ENCODE measurements at places on chromosomes 11 and 22.

DNA sequence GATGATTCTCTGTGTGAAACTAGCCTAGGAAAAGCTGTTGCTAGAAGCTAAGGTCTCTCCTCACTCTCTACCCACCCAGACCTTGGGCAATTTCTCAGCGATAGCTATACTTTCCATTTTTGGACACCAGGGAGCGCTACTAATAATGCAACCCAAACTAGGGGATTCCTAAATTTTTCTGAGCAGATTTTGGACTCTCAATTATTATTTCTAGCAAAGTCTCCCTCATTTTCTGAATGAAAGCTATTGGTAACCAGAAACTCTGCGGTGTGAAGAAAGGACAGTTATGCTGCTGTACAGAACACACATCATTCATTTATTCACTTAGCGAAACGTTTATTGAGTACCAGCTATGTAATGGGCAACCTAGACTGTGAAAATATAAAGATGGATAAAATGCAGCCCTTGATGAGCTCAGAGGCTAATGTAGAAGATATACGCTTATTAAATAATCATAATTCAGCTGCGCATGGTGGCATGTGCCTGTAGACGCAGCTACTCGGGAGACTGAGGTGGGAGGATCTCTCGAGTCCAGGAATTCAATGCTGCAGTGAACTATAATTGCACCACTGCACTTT lies 6.1 kb upstream of the STIM1 start:
- DNase-seq = no peak

DNA sequence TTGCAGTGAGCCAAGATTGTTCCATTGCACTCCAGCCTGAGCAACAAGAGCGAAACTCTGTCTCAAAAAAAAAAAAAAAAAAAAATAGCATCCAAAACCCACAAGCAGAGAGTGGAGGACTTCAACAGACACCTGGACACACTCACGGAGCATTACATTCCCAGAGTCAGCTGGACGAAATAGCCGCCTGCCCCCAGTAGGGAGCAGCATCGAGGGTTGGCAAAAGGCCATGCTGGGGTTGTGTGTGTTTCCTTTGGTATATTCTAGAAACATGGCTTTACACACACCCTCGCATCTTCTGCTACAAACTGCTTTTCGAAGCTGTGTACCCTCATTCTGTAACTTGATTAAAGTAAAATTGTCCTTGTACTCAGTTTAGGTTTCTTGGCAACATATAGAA lies 5.3 kb downstream of the ADA2 start:
- no peak for DNase-seq

DNA sequence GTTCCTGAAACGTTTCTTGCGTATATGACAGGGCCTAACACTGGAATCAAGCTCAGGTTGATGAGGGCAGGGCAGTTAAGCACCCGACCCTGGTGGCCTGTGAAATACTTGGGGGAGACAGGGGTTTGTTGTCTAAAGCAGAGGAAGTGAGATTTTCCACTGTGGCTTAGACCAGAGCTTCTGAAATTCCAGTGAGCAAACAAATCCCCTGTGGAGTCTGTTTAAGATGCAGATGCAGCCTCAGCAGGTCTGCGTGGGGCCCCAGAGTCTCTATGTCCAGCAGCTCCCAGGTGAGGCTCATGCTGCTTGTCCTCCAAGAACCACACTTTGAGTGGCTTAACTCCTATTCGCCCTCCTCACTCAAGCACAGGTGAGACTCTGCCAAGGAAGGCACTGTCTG lies 39.1 kb upstream of the PRAME start:
- no peak for DNase-seq

GRCh38 chr11:129319201-129319600 lies 56.4 kb upstream of the BARX2 start:
- DNase-seq = no peak

DNA sequence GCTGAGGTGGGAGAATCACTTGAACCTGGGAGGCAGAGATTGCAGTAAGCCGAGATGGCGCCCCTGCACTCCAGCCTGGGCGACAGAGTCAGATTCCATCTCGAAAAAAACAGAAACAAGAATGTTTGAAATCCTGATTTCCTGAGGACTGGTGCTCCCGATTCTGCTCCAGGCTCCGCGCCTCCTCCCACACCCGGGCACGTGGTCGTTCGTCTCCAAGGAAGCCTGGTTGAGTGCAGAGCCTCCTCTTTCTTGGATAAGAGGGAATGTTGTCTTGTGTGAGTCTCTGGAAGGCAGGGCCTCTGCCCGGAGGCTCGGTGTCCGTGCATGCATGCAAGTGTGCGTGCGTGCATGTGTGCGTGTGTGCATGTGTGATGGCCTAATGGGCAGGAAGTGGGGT lies 30.1 kb downstream of the BRSK2 start:
- DNase-seq = no peak

DNA sequence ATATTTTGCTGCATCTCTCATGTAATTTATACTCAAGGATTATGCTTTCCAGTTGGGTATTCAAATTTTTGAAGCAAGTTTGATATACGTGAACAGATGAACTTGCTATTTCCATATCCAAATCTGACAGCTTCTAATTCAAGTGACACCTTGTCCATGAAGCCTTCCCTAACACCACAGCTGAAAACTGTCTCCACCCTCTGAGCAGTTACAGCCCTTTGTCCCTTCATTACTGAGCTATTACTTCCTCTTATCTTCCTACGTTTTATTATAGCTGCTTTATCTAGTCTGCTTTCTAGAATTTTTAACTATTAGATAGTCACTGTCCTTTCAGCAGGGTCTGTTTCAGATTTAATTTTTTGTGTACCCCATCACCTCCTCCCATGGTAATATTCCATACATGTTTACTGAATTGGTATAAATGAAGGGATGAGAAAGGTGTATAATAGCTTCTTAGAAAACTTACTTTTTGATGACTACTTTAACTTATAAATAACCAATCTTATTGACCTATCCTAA lies 13.3 kb upstream of the PRSS23 start:
- DNase-seq = no peak

- no peak for DNase-seq
These were observed 558.5 kb downstream of the MN1 start for GRCh38 chr22:27242917-27243589.

GRCh38 chr11:69233744-69234570 lies 60.0 kb upstream of the MYEOV start:
- no peak for DNase-seq

- peak; percentile 85 for DNase-seq
These were observed 787 bp downstream of the LRRC10B start for GRCh38 chr11:61509043-61510029.

- no peak for DNase-seq
These were observed 1.0 kb downstream of the CUL5 start for GRCh38 chr11:108009497-108010370.

- DNase-seq = peak; percentile 48
These were observed 1476.5 kb downstream of the TBC1D22A start for GRCh38 chr22:48238966-48239365.

- DNase-seq = no peak
These were observed 314.5 kb upstream of the CCDC90B start for GRCh38 chr11:83600661-83601060.

DNA sequence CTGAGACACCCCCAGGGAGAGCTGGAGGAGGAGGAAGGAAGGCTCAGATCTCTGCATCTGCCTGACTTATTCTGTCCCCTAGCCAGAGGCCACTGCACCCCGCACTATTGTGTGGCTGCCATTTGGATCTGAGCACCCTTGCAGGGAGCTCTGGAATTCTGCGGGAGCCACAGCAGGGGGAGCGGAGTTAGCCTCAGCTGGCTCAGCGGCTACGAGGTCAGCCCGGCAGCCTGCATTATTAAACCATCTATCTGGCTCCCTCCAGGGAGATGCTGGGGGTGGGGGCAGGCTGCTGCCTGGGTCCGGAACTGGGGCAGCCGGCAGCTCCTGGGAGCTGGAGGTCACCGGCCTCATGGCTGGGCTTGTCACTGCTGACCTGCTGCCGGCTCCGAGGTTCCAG lies 6.5 kb upstream of the ELFN2 start:
- DNase-seq = no peak

DNA sequence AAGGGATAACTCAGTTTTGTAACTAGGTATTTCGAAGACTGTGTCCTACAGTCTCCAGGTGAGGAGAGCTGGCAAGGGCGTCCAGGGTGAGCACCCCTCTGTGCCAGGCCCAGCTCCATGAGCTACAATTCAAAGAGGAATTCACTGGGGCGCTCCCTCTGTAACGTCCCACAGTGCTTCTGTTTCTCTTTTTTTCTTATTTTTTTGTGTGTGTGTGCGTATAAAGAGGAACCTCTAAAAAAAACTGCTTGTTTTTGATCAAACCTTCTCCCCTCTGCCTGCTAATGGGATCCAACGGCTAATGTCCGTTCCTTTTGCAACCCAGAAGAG lies 17.1 kb downstream of the ASCC2 start:
- no peak for DNase-seq

DNA sequence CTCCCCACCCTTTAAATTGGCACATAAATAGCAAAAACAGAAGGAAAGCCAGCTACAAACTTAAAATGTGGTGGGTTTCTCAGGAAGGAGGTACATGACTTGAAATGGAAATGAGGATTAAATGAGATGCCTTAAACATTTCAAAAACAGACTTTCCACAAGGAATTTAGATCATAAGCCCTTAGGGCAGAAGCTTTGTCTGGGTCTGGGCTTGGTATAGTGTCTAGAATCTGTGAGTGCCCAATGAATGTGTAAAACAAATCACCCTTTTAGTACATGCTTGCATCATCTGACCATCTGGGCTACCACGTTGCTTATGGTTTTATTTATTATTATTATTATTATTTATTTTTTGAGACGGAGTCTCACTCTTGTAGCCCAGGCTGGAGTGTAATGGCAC lies 37.1 kb upstream of the CREB3L1 start:
- DNase-seq = no peak

DNA sequence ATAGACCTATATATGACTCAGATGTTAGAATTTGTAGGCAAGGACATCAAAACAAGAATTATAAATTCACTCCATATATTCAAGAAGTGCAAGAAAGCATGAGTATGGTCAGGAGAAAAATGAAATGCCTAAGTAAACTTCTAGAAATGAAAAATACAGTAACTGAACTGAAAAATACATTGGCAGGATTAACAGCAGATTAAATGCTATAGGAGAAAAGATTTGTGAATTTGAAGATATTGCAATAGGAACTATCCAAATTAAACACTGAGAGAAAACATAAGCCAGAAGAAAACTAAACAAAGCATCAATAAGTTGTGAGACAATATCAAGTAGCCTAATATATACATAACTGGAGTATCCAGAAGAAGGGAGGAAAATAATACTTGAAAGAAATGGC lies 46.6 kb upstream of the TMEM45B start:
- DNase-seq = no peak

DNA sequence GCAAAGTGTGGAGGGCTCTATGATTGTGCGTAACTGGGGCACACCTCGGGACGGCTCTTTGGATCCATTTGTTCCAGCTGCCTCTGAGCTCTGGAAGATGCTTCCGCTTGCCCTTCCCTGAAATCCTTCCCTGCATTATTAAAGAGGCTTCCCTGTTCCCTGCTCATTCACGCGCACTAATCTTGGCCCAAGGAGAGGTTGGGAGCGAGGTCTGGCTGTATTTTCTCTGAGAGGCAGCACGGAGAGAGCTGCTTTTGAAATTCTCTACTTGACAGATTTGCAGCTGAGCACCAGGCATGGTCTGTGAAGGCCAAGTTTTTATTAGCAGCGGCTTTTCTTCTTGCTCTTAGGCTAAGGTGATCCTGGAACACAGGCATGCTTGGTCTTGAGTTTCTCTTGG lies 94.8 kb upstream of the NTM start:
- DNase-seq = no peak

GRCh38 chr22:32870474-32870873 lies 69.0 kb downstream of the TIMP3 start:
- no peak for DNase-seq

DNA sequence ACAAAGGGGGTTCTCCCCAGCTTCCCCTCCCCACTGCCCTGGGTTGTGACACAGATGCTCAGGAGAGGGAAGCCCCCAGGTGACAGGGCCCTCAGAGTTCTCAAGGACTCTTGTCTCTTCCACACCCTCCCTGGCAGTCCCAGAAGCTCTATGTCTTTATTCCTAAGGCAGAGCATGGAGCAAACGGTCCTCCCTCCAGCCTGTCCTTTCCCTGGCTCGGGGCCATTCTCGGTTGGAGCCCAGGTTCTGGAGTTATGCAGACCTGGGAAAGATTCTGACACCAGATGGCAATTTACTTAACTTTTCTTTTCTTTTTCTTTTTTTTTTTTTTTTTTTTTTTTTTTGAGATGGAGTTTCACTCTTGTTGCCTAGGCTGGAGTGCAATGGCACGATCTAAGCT lies 186.6 kb downstream of the CEP164 start:
- no peak for DNase-seq

DNA sequence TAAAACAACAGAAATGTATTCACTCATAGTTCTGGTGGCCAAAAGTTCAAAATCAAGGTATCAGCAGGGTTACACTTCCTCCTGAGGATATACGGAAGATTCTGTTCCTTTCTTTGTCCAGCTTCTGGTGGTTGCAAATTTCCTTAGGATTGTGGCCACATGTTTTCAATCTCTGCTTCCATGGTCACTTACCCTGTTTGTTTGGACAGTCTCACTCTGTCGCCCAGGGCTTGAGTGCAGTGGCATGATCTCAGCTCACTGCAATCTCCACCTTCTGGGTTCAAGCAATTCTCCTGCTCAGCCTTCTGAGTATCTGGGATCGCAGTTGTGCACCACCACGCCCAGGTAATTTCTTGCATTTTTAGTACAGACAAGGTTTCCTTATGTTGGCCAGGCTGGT lies 534.3 kb downstream of the KCNA4 start:
- no peak for DNase-seq

- DNase-seq = no peak
These were observed 22.8 kb downstream of the MRPL16 start for GRCh38 chr11:59787816-59788215.

GRCh38 chr11:46265764-46266163 lies 11.7 kb upstream of the CREB3L1 start:
- DNase-seq = peak; percentile 33

DNA sequence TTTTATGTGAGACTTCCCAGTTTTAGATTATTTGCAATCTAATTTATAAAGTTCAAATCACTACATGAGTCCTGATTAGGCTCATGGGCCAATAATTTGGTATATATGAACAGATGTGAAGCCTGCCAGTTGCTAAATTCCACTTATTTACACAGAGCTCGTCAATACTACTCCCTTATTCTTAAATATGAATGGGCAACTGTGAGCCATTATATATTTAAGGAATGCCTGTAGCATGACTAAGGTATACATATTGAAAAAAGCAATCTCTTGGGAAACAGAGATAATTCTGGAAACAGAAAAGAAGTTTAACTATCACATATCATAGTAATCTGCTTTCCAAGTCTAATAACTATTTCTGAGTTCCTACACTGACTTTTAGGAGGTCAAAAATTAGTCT lies 27.0 kb downstream of the RBMXL2 start:
- no peak for DNase-seq

DNA sequence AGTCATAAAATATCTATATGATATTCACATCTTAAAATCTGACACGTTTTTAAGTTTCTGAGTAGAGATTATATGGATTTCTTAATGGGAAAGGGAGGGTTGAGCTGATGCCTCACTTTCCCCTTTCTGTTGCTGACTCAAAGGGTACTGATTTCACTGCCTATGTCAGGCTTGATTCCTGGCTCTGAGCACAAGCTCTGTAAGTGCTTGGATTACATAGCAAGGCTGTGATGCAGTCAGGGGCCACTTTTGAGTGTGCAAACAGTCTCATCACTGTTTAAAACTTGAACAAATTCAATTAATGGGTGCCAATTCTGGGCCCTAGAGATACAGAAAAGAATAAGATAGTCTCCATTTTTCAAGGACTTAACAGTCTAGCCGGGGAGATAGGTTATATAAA lies 14.4 kb downstream of the ATXN10 start:
- DNase-seq = no peak
